ENCODE measurements at places on chromosomes 6 and 20.

DNA sequence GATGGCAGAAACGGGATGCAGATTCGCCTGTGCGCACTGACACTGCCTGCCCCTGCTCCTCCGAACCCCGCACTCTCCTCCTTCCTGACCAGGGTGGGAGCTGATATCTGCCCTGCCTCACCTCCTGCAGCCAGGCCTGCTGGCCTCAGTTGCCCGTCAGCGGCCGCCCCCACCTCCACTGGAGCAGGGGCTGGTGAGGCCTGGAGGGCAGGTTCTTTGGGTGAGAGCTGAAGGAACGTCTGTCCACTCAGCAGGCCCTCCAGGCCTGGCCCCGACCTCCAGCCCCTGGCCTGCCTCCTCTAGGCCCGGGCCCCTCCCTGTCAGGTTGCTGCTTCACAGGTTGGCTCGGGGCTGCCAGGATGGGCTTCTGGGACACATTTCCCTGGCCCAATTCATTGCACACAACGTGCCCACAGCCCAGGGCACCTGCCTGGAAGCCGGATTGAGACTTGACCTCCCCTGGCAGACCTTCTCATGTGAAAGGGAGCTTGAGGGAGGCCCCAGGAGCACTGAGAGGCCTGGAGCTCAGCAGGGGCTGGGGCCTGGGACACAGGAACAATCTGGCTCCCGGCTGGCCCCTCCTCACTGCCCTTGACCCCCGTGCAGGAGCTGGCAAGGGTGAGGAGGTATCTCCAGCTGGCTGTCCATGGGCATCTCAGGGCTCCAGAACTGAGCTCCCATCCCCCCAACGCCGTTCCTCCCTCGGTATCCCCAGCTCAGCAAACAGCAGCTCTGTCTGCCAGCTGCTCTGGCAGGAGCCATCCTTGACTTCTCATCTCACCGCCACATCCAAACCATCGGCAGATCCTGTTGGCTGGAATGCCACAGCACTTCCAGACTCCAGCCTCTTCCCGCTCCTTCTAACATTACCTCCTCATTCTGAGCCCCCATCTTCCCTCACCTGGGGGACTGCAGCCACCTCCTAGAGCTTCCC, 39.5 kb downstream of the SPDEF start:
- DNase-seq: no peak

GRCh38 chr6:46948699-46949098, 27.0 kb upstream of the ADGRF5 start:
- DNase-seq: no peak

- no peak for DNase-seq
Measured at GRCh38 chr6:139054001-139054400, 25.5 kb downstream of the ABRACL start.

- no peak for DNase-seq
Measured at GRCh38 chr6:135722679-135723078, 128.8 kb upstream of the PDE7B start.

DNA sequence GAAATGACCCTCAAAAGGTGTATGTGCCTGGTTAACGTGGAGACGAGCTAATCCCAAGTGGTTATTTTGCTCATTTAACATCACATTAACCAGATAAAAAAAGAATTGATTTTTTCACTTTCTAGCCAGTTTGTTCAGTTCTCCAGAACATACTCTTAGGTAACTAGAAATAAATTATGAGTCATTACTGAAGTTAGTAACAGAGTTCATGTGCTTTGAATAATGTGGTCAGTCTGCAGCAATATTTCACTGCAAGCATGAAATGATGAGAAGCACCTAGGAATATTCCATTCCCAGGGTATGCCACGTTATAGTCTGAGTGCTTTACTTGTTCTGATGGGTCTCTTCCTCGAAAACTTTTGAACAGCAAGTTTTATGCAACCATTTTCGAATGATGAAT, 138.3 kb upstream of the INSM1 start:
- DNase-seq: no peak

DNA sequence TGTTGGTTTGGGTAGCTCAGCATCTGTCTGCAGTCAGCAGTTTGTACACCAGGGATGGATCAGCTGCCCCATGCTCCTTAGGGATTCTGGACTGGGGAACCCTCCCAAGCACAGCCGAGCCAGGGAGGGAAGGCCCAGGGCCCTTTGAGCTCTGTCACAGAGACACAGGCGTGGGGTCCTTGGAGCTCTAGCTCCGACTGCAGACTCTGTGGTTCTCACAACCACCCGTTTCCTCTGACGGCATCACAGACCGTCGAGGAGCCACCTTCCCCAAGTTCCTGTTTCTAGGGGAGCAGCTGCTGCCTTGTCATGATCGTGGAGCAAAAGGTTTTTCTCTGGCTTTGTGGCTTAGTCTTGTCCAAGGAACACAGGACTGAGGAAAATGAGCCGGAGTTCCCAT, at the start of gene SLA2:
SLA2 (minus strand) TSS at position 199 of the 400 bp plus-strand sequence. CDS start 4,861 bp downstream, outside the sequence.
- DNase-seq: no peak

DNA sequence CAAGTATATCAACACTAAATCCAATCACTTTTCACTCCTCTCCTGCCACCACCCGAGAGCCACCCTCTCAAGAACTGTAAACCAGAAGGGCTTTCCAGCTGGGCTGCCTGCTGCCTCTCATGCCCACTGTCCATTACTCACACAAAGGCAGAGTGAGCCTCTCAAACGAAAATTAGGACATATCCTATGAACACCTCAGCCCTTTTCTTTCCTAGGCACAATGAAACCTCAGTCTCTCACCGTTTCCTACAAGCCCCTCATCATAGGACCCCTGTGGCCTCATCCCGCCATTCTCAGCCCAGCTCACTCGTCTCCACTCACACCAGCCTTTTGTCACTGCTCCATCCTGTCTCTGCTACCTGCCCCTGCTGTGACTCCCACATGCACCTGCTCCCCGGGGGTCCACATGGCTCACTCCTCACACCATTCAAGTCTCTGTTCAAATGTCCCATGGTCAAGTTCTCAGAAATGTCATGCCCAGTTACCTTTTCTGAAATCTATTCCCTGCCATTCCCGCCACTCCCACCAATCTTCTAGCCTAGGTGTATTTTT, 7.4 kb downstream of the HLA-F start:
- DNase-seq: no peak

DNA sequence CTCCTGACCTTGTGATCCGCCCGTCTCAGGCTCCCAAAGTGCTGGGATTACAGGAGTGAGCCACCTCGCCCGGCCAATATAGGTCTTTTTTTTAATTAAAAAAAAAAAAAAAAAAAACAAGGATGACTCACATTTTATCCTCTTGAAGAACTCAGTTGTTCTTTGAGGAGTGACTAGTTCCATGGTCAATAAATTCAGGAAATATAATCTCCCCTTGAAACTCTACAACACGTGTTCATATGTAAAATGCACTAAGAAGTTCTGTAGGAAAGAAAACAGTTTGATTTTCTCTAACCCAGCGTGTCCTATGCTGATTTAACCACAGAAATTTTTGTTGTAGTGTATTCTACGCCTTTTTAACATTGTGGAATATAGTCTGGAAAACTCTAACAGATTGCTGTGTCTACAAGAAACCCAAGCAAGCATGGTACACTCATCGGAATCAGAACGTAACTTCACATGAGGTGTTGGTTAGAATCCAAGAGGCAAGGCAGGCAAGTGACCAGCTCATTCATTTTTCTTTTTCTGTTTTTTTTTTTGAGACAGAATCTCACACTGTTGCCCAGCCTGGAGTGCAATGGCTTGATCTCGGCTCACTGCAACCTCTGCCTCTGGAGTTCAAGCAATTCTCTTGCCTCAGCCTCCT, 79.0 kb upstream of the ZNF217 start:
- DNase-seq: no peak

DNA sequence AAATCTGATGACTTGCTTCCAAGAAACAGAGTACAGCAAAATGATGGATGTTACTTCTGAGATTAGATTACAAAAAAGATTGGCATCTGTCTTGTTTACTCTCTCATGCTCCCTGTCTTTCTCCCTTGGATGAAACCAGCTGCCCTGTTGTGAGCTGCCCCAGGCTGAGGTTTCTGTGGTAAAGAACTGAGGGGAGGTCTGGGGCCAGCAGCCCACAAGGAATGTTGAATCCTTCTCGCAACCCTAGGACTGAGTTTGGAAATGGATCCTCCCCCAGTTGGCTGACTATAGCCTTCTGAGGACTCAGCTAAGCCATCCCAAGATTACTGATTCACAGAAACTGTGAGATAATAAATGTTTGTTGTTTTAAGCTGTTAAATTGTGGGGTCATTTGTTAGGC, 5.6 kb upstream of the HECA start:
- DNase-seq: no peak

DNA sequence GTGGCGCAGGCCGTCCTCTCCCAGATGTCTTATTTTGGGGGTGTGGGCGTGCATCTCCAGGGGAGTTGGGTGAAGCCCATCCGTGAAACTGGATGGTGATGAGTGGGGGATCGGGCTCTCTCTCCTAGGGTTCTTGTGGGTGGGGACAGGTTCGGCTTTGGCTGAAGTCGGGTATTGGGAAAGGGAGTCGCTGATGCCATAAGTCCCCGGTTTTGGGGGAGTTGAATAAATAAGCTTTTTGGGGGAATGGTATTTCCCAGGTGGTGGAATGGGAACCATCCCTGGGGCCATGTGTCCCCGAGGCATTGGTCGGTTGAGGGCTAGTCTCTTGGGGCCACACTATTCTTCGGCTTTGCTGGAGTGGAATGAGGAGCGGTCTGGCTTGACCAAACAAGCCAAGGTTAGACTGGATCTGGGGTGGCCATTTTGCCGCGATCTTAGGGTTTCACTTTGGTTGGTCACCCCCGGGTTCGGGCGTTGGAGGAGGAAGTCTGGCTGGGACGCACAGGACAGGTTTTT, 481 bp downstream of the ZNF133 start:
- DNase-seq: peak; percentile 17

- no peak for DNase-seq
Measured at GRCh38 chr6:4451081-4451480, 315.7 kb upstream of the ECI2 start.

DNA sequence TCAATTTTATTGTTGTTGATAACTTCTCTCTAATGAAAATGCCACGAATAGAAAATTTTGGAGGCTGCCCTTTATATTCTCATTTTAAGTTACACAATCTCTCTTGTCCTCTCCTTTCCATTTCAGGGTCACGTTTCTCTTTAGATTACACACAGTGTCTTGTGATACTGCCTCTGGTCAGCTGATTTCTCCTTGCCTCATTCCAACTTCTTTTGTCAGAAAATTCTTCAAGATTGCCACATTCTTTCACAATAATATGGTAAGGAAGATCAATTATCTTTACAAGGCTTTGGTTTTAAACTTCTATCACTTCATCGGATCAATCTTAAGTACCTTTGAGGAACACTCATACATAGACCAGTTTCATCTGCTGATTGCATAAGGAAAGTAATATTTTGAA, 370.3 kb downstream of the RFPL4B start:
- no peak for DNase-seq

DNA sequence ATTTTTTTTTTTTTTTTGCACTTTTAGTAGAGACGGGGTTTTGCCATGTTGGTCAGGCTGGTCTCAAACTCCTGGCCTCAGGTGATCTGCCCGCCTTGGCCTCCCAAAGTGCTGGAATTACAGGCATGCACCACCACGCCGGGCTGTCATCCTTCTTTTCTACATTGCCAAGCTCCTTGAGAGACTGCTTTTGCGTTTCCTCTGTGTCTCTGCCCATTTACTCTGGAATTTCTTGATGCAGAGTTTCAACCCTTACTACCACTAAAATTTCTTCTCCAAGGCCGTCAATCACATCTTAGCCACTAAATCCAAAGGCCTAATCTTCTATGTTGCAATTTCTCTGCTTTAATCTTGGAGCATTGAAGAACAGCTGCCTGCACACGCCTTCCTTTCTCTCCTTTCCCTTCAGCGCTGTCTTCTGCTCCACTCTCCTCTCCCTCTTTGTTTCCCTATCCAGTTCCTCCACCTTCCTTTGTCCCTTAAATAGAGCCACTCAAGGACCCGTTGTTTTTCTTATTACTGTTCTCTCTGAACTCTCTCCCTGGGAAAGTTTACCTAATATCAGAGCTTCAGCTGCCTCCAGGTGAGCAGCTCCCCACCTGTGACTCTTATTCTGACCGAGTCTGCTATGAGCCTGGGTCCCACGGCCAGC, 98.8 kb downstream of the SLC35B3 start:
- DNase-seq: no peak

GRCh38 chr6:95690328-95690727, 113.0 kb downstream of the MANEA start:
- DNase-seq: no peak

DNA sequence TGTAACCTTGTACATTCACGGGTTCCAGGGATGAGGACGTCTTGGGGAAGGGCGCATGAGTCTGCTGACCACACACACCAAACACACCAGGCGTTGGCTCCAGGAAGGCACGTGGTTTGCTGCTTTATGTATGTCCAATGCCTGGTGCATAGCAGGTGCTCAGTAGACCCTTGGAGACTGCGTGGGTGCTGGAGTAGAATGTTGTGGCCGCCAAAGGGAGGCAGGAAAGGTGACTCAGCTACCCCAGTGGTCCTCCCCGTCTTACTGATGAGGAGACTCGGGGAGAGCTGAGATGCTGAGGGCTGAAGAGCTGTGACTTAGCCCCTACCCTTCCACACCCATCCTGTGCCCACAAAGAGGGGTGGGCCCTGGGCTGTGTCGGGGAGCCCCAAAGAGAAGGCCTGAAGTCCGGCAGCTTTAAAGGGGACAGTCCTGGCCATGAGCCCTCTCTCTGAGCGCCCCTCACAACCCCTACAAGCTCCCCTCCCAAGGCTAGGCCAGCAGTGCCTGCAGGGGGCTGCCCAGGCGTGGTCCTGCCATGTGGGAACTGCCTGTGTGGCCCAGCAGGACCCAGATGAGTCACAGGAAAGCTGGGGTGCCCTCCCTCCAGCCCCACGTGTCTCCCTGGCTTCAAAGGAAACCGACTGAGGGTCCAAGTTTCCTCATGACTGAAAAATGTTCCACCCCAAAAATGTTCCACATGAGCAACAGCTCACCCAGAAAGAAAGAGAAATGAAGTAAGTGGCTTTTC, 28.0 kb upstream of the PTGIS start:
- no peak for DNase-seq

DNA sequence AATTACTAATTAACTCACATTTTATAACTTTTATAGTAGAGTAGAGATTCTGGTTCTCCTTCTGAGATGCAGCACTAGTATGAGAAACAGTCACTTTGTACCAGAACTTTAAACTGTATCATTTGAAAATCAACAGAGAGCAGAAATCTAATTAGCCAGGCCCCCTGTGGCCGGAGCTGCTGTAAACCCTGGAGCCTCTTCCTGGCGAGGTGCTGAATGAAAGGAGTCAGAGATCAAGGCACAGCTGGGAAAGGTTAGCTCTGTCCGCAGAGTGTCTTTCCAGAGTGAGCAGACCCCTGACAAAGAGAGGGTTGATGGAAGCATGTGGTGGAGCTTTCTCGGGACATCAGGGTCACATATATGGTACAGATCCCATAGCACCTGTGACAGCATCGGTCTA, 703.8 kb downstream of the RFPL4B start:
- DNase-seq: no peak
